ENCODE measurements at places on chromosomes 7 and 10.
A peak's percentile ranks its signal among the peaks of the same experiment; 100 is the strongest.

DNA sequence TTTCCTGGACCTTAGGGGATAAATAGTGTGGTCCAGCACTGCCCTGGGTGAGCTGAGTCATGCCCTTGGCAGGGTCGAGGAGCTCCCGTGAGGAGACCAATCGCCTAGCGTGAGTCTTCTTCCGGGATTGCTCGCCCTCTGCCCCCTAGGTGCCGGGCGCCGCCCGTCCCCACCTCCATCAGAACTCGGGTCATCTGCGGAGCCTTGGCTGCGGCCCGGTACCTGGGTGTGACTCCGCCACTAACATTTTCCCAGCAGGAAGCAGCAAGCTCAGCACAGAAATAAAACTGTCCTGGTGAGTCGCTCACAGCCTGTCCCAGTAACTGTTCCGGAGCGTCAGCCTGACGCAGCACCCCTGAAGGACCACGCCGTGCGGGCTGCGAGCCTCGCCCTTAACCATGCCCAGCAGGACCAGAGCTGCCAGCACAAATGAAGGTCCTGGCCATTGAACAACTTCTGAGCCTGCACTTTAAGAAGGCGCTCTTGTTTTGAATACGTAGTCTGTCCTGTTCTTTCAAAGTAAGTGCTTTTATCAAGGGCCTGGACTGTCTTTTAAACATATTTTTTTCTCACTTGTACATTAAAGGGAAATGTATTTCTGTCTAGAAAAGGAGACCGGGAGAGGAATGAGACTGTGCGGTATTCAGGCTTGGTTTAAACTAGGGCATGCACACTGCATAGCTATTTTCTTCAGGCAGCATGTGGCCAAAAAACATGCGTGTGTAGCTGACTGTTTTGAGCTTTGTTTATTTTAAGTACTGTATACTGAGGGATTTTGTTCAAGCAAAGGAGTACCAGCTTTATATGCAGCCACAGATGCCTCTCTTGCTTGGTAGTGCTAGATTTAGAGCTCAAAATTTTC, 136.7 kb downstream of the HECW1 start:
- DNase-seq: peak; percentile 61

- no peak for DNase-seq
These were observed 240.3 kb upstream of the LRGUK start for GRCh38 chr7:133886797-133887196.

GRCh38 chr7:99340659-99341058, 15.0 kb downstream of the ARPC1A start:
- DNase-seq: no peak

GRCh38 chr10:18737236-18737635, 78.0 kb downstream of the ARL5B start:
- no peak for DNase-seq

- DNase-seq: no peak
These were observed 48.3 kb downstream of the EBF3 start for GRCh38 chr10:129915526-129916378.

DNA sequence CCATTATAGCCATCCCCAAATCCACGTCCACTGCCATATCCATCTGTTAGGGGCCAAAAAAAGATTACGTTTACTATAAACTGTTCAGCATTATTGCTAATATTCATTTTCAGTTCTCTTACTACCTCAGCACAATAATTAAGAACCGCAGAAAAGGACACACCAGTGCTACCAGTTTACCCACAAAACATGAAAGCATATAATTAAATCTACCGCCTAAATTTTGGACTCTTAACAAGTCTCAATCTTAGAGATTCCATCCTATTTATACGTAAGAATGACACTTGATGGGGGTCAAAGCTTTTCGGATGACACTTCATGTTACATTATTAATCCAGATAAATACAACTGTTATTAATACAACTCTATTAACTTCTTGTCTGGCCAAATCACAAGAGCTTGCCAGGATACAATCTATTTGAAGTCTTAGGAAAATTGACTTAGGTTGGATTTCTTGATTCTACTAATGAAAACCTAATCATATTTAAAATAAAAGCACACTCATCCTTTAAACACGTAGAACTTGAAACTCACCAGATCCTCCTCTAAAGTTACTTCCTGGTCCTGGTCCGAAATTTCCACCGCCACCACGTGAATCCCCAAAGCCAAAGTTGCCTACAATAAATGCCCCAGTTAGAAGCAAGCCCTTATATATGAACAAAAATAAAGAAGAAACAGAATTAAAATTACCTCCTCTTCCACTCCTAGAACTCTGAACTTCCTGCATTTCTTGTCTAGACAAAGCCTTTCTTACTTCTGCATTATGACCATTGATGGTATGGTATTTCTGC, 4.5 kb downstream of the HNRNPA2B1 start:
- no peak for DNase-seq

Measured in colonic mucosa (tissue), 4 donors.